GM23248 (cell line): ENCODE measurements at places on chromosomes 3 and 15.

DNA sequence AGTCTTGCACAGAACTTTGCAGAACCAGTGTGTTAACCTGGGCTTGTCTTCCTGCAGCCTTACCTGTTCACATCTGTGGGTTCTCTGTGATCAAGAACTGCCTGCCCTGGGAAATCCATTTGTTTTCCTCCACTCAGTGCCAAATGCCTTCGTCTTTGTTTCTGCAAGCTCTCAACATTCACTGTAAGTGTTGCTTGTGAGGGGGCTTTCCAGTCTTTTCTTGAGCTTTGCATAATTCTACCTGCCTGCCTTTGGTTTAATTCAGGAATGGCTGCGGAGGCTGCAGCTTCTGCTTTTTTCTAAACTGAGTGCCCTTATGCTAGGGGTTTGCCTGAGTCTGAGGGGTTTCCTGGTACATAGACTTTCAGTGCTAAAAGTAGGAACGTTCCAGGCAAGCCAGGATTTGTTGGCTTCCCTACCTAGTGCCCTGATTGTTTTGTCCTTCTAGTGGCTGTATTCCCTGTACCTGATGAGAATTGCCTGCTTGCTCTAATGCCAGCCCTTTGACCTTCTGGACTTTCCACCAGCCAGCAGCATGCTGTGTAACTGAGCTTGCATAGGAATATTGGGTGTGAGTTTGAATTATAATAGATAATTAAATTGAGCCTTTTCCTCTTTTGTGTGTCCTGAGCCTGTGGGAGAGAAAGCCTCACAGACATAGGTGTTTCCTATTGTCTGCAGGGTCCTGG is 96.6 kb upstream of the CLSTN2 start:
- DNase-seq, result no peak

DNA sequence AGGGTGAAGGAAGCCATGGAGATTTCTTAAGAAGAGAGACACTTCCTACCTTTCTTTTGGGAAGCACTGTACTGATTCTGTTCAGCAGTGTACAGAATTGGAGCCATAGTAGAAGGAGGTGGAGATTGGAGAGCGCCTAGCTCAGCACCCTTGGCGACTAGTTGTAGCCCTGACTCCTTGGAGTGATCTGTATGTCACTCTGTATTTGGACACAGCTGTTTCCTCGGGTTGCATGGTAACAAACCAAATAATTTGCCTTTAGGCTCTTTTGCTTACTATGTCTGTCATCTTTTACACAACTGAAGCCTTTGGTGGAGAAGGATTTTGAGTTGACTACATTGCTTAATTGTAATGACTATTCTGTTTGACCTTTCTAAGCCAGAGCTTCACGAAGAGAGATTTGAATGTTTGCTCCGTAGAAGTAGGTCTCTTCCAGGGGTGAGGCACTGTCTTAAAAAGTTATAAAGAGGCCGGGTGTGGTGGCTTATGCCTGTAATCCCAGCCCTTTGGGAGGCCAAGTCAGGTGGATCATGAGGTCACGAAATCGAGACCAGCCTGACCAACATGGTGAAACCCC is 77.1 kb downstream of the AKAP13 start:
- DNase-seq, result no peak

- DNase-seq, result peak; percentile 39
Measured at GRCh38 chr3:177041021-177041729, 156.1 kb downstream of the TBL1XR1 start.

DNA sequence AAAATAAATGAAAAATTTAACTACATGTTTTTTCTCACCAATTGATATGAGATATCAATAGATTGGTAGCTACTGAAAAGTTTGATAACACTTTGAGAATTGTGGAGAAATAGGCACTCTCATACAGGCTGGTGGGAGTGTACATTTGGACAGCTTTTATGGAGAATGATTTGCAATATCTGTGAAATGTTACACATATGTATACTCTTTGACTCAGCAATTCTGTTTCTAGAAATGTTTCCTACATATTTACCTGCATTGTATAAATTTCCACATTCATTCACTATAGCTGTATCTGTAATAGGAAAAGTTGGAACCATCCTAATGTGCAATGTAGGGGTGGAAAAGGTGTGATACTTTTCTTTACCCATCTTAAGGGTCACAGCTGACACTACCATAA is 1.9 kb upstream of the KIF23 start:
- no peak for DNase-seq

GRCh38 chr3:42514876-42515275 is 12.4 kb downstream of the VIPR1 start:
- DNase-seq, result no peak

- peak; percentile 63 for DNase-seq
Measured at GRCh38 chr3:10442151-10442795, 63.1 kb downstream of the ATP2B2 start.
